ENCODE measurements at places on chromosomes 13 and 19.

DNA sequence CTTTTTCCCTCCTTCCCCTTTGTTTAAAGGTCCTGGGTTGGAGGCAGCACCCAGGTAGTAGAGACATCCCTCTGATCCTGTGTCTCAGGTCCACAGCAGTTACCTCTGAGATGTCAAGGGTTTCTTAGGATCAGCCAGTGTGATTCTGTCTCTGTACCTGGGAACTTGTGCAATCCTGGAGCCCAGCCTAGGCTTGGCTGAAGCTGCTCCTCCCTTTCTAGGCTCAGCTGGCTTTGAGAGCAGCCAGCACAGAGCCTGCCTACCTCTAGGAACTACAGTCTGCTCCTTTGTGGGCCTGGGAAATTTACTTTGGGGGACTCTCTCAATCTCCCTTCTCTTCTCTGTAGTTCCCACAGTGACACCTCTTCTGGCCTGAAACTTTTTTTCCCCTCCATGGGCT is 171.6 kb downstream of the MTUS2 start:
- DNase-seq, result no peak

DNA sequence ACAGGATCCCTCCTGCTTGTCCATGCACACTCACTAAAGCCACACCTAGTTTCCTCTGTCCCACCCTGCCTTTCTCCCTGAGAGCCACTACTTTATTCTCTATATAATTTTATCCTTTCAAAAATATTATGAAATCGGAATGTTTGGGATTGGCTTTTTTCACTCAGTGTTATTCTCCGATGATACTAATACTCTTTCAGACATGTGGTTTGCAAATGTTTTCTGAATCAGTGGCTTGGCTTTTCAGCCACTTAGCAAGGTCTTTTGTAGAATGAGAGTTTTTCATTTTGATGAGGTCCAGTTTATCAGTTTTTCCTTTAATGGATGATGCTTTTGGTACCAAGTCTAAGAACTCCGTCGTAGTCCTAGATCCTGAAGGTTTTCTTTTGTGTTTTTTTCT is 11.6 kb downstream of the SPATA13 start:
- DNase-seq, result no peak

- DNase-seq, result no peak
These were observed 16.0 kb downstream of the MAU2 start for GRCh38 chr19:19336597-19336996.

GRCh38 chr19:47854459-47854858 is 4.6 kb upstream of the TPRX2 start:
- DNase-seq, result no peak

DNA sequence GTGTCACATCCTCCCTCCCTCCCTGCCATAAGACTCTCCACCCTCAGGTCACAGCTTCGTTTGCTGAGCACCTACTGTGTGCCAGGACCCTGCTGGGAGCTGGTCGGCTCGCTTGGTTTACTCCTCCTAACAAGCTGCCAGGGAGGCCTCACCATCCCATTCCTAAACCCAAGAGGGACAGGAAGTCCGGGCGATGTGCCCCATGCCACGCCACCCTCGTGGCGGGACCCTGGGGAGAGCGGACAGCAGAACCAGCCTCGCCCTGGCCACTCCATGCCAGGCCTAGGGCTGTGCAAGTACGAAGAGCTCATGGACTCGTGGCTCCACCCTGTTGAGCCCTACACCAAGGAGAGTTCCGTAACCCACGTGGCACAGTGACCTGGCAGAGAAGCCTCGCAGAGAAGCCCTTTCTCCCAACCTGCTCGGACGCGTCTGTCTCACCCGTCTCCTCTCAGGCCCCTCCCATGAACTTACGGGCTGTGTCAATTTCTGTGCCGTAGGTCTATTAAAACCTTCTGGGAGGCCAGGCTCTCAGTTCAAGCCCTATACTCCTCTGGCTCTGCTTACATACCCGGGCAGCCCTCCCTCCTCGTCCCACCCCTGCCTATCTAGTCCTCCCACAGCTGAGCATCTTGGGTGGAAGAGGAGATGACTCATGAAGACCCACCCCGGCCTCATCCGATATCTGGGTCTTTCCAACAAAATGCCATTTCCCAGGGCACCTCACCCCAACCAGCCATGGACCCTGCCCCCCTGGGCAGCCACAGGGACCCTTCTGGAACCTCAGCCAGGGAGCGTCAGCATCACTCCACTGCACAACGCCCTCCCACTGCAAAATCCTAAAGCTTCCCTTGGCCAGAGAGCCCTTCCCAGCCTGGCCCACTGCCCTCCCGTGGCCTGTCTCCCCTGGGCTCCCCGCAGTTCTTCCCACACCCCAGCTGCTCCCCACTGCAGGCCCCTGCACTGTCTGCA is 2.6 kb downstream of the UBXN6 start:
- DNase-seq, result no peak

- no peak for DNase-seq
These were observed 413.9 kb downstream of the KLF12 start for GRCh38 chr13:73720216-73720840.

DNA sequence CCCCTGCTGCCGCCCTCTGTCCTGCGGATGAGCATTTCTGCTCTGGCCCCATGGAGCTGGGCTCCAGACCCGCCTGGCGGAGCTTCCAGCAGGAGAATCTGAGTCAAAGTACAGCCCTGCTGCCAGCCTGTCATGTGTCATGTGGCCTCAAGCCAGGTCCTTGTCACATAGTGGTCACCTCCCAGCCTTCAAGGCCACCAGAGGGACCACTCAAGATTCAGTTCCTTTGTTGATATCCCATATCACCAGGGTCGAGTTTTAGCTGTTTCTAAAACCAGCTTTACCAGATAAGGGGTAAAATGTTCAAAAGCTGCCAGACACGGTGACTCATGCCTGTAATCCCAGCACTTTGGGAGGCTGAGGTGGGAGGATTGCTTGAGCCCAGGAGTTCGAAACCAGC is 13.4 kb downstream of the THOP1 start:
- no peak for DNase-seq

GRCh38 chr19:28615546-28615916 is 597.4 kb downstream of the UQCRFS1 start:
- DNase-seq, result no peak

DNA sequence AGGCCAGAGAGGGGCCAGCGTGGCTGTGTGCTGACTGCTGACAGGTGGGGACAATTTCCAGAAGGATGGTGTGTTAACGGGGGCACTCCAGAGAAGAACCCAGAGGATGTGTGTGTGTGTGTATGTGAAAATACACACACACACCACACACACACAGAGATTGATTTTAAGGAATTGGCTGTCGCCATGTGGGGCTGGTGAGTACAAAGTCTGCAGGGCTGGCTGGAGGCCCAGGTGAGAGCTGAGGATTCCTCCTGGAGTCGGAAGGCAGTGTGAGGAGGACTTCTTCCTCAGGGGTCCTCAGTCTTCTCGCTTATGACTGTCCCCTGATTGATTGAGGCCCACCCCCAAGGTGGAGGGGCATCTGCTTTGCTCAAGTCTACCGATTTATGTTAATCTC is 7.6 kb upstream of the GJB6 start:
- no peak for DNase-seq

GRCh38 chr13:51833980-51834379 is 11.0 kb downstream of the TMEM272 start:
- DNase-seq, result no peak

DNA sequence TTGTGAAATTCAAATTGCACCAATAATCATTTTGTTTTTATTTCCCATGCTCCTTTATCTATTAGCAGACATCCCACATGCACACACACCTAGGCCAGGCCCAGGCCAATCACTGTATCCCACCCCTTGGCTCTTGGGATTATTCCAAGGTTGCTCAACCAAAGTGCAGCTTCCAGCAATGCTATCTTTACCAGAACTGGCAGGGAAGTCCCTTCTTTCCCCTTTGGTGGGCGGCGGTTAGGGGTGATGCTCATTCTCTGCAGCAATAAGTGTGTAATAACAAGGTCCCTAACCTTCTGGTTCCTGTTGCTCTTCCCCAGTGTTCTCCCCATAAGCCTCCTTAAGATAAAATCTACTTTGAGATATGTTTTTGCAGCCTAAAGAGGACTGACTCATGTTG is 18.3 kb upstream of the KCTD12 start:
- no peak for DNase-seq

GRCh38 chr13:113862931-113863523 is 849 bp downstream of the GAS6 start:
- no peak for DNase-seq

GRCh38 chr13:102892503-102892902 is 46.7 kb downstream of the ERCC5 start:
- DNase-seq, result no peak

DNA sequence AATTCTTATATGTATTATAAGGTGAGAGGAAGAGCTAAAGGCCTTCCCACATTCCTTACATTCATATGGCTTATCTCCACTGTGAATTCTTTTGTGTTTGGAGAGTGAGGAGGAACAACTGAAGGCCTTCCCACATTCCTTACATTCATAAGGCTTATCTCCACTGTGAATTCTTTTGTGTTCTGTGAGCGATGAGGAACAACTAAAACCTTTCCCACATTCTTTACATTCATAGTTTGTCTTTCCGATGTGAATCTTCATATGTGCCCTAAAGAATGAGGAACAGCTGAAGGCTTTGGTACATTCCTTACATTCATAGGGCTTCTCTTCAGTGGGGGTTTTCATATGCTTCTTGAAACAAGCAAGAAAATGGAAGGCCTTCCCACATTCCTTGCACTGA is 13.3 kb downstream of the ZNF699 start:
- DNase-seq, result no peak

GRCh38 chr13:36148446-36148845 is 17.3 kb upstream of the DCLK1 start:
- DNase-seq, result no peak

GRCh38 chr13:73618275-73618865 is 515.8 kb downstream of the KLF12 start:
- no peak for DNase-seq

DNA sequence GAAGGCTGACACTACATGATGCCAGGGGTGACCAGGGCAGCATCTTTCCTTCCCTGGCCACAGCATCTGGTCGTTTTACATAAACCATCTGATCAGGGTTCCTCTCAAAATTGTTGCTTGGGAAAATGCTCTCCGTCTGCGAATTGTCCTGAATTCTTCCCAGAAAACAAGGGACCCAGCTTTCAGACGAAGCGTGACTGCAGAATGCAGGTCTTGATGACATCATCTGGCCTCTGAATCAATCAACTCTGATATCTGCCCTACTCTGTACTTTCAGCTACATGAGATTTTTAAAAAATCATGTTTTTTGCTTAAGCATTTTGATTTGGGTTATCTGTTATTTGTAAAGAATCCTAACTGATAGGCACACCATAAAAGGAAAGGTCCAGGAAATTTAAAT is 246.6 kb upstream of the IRS2 start:
- DNase-seq, result no peak

DNA sequence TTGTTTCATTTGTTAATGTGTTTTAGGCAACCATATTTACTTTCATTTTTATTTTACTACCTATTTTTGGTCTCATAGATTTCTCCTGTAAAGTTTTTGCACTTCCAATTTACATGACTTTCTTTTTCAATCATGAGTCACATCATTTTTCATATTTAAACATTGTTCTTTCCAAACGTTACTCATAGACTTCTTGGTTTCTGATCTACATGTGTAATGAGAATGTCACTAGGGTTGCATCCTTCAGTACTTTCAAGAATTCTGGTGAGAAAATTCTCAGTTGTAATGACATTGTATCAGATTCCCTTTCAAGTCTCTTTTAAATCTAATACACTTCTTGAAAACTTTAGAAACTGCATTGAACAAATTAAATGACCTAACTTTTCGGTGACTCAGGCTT is 991.7 kb downstream of the EFNB2 start:
- DNase-seq, result no peak

DNA sequence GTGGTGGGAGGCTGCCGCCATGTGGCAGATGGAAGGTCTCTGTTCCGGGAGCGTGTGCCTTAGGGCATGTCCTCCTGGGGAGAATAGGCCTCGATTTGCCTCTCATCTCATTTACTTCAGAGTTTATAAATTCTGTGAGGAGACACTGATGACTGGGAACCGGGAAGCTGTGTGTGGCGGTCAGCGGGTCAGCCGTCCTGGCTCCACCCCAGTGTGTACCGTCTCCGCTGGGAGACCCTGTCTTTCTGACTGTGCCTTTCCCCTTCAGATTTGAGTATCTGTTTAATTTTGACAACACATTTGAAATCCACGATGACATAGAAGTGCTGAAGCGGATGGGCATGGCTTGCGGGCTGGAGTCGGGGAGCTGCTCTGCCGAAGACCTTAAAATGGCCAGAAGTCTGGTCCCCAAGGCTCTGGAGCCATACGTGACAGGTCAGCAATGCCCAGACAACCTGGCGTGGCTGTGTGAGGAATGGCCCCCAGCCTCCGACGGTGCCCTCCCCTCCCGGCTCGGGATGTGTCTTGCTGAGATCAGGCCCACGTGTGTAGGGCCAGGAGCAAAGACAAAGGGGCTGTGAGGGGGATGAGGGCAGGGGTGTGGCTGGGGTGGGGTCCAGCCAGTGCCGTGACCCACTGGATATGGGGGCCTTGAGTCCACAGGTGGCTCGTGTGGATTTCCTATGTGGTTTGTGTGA is 21.6 kb downstream of the ATP4B start:
- no peak for DNase-seq

DNA sequence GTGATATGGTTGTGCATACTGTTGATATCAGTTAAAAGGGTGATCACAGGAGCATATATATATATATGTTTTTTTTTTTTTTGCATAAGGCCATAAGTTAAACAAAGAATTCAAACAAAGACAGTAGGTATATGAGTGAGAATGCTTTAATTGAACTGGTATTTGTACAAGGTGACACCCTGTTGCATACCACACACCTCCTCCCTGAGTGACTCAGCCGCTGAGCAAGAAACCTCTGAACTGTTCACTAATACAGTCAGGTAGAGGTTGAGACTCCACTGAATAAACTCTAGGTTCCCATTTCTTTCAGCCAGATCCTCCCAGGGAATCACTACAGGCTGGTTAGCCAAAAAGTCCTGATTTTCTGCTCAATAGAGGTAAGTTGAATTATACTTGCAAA is at the start of gene SCEL:
Gene SCEL (plus strand): TSS at position 259 of the 400 bp plus-strand sequence. CDS start 20,170 bp downstream, outside the sequence.
- no peak for DNase-seq

- no peak for DNase-seq
These were observed 17.8 kb downstream of the LMTK3 start for GRCh38 chr19:48493718-48494401.

DNA sequence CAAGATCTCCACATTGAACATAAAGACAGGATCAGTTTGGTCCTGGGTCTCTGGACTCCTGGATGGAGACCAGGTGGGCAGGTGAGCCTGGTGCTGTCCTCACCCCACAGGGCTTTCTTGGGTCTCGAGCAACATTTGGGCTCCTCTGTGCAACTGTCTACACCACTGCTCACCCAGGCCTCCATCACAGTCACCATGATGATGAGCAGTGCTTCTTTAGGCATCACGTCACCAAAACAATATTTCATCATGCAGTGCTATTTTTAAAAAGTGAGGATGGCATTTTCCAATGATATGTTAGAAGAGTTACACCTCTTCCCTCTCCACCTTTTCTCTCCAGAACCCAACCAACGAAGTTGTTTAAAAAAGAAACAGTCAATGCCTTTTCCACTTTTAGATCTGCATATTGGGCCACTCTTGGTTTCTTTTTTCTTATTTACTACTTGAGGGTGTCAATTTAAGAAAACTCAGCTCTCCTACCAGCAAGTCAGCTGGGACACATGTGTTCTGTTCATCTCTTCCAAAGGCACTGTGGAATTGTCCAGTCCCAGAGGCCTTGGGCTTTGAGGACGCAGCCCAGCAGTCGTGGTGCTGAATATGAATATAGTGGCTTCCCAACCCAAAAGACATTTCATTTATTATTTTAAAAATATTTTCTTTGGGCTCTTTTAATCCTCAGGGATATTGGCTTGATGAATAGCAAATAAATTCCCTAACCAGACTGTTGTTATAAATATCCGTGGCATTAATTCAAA is 405.7 kb downstream of the KCNRG start:
- no peak for DNase-seq
